ENCODE measurements at places on chromosomes 6 and 20.
A peak's percentile ranks its signal among the peaks of the same experiment; 100 is the strongest.

DNA sequence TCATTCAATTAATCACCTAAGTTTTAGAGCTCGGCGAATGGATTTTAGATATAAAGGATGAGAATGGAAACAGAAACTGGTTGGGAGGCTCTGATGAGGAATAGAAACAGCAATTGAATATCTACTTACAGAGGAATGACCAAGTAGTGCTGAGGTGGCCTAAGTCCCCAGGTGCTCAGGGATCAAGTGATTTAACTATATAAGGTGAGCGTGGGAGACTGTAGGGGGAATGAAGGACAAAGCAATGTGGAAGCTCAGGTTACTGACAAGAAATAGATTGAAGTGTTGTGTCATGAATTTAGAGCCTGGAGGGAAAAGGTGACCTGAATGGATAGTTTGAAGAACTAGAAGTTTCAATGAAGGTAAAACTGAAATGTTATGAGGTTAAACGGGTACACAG, 495.4 kb upstream of the SOX4 start:
- DNase-seq = no peak

DNA sequence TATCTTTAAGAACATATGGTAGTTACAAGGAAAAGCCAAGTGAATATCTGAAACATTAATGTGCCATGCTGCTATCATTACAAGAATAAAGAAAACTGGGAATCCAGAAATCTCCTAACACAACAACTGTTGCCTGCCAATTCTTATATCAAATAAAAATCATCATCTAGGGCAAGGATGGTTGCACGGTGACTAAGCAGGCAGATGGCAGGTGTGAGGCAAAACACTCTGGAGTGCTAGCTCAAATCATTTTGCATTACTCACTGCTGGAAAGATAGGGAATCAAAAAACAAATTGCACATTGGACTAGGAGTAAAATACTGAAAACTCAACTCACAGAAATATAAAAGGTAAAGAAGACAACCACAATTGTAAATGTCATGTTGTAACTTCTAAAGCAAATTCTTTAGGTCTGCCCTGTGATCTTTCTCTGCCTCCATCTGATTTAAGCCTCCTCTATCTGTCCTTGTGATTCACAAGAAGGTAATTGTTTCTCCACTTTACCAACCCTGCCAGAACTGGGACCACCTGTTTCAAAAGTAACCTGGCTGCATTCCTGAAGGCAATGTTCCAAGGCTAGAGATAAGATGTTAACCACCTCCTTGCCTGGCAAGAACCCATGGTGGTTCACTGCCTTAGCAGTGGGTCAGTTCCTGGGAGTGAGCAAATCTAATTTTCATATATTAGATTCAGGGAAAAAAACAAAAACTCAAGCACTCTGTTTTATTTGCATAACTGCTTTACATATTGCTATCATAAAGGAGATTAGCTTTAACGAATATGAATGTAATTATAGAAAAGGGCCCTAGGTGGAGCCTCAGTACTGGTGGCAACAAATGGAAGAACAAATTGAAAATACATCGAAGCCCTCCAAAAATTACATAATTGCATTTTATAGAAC, 33.1 kb upstream of the LCA5 start:
- peak; percentile 16 for DNase-seq

DNA sequence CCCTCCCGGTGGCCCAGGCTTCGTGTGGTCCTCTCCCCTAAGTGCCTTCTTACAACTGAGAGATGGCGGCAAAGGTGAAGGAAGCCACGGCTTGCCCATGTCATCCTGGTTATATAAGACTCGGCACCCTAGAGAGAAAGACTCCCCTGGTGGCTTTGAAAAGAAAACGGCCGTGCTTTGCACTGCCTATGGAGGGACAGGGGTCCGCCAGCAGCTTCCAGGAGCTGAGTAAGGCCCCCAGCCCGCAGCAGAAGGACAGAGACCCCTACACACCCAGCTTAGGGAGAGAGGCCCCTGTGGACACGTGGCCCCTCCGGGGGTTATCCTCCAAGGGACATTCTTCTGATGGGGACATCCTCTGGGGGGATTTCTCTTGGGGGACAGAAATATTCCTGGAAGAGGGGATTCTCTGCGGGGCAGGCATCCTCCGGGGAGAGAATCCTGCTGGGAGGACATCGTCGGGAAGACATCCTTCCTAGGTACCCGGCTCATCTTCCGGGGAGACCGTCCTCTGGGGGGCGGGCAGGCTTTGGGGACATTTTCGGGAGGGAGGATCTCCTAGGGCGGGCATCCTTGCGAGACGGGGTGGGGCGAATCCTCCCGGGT, 511 bp upstream of the OGFR start:
- no peak for DNase-seq

- DNase-seq = no peak
Measured at GRCh38 chr6:84026721-84027164, 6.8 kb upstream of the MRAP2 start.

DNA sequence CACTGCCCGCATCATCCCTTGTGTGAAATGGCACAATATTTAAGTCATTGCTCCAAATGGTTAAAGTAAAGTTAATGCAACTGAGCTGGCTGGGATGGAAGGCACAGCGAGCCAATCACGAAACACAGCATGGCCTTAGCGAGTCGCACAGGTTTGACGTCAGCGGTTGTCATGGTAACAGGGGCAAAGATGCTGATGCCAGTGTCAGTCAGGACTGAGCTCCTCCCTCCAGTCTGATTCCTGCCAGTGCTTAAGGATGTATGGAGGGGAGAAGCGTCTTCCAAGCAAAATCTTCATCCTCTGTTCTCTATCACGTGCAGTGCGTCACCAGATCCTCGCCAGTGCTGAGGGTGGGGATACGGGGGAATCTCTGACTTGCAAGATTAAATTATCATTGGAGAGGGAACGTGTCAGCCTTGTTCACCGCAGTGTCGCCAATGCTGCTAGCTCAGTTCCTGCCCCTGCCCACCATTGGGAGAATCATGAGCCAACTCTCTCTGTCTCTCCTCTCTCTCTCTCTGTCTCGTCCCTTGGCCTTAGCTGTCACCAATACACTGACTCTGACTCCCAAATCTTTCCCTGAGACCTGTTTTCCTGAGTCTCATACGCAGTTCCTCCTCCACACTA, 24.5 kb downstream of the TSPYL4 start:
- no peak for DNase-seq

- no peak for DNase-seq
Measured at GRCh38 chr6:167450626-167451025, 125.7 kb downstream of the TTLL2 start.

DNA sequence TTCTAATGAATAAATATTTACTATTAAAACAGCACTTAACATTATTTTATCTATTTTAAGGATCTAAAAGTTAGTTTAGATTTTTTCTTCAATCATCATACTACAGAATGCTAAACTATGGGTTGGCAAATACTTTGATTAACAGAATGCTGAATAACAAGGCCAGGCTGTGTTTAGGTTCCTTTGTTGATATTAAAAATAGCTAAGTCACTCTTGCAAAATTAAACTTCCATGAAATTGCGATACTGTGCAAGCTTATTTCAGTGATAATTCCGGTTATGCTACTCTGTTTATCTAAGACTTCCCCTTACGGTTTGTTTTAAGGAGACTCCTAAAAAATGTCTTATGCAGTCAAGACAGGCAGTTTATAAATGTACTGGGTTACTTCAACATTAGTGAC, 2.8 kb downstream of the RNF24 start:
- DNase-seq = no peak

- no peak for DNase-seq
Measured at GRCh38 chr6:119331663-119332286, 17.8 kb downstream of the MAN1A1 start.

DNA sequence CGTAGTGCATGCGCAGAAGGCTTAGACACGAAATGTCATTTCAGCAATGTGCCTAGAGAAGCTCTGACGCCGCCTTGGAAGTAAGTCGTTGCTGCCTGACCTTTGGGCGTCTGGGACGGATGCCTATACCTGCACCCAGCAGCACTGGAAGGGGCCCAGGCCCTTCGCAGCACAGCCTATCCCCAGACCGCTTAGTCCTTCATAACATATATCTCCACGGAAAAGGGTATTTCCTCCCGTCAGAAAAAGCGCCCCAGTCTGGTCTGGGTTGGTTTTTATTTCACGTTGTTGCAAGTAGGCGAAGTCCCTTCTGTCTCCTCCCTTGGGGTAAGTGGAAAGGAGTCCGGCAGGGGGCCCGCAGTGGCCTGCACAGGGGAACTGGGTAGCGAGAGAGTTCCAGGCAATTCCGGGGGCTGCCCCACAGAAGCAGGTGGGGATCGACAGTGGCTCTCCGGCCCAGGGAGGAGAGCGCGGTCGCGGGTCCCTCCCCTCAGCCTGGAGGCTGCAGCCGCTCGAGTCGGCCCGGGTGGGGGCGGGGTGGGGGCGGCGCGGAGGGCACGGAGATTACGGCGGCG, 559 bp upstream of the EYA4 start:
- DNase-seq = no peak

DNA sequence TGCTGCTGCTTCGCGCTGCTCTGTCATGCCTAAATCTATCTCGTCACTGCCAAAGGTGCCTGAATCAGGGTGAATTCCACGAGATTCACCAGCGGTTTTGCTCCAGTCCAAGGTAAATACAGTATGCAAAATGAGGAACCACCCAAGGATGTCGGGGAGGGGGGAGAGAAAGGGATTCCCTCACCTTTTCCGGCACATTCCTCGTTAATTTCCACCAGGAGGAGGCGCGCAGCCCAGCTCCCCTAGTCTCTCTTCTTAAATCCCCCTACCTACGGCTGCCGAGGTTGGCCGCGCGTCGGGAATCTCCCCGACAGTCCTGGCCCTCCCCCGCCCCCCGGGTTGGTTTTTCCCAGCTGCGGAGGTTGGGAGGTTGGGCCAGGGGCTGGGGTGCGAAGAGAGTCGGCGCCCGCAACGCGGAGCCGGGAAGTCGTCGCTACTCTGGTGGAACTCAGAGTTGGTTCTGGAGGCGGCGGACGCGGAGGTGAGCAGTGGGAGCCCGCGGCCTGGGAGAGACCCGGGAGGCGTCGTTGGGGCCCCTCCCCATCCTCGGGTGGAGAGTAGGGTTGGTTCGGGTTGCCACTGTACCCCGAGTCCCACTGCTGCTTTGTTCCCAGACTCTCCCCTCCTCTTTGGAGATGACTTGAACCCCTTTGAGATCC, at the start of gene TPBG:
Gene TPBG (plus strand): TSS at position 390 of the 659 bp plus-strand sequence. CDS start 1,145 bp downstream, outside the sequence.
- DNase-seq = peak; percentile 42

- DNase-seq = no peak
Measured at GRCh38 chr6:108937170-108937569, 88.9 kb downstream of the ARMC2 start.

DNA sequence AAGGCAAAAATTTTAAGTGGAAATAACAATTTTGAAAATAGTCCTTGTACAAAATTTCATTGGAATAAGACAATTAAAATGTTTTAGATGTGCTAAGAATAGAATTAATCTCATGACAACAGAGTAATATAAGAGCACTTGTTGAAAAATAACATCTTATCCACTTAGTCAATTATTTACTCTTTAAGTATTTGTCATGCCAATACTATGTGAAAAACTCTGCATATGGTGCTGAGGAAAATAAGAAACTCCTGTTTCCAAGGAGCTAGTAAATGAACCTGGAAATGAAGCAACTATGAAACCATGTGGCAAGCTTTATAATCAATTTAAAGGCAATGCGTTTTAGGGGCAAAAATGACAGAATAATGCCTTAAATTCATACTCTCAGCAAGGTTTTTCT, 42.7 kb upstream of the HCRTR2 start:
- no peak for DNase-seq

GRCh38 chr20:49526056-49526455, 41.9 kb downstream of the PTGIS start:
- no peak for DNase-seq

GRCh38 chr20:5715071-5715841, 34.9 kb upstream of the SHLD1 start:
- no peak for DNase-seq

DNA sequence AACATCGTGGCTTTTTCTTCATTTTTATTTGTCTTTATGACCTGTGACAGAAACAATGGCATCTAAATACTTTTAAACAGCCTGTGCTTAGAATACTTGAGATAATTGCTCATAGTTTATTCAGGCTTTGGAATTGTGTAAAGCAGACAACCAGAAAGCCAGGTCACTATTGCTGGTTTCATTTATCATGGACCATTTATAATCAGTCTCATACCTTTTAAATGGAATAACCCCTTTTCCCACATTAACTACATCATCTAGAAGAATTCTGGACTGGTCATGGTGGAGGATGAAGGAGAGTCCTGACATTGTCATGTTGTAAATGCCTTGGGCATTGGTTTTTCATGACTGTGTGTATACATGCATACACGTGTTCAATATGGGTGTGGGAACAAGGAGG, 661.5 kb downstream of the EPM2A start:
- no peak for DNase-seq

- no peak for DNase-seq
Measured at GRCh38 chr6:43776115-43776798, 6.2 kb downstream of the VEGFA start.

DNA sequence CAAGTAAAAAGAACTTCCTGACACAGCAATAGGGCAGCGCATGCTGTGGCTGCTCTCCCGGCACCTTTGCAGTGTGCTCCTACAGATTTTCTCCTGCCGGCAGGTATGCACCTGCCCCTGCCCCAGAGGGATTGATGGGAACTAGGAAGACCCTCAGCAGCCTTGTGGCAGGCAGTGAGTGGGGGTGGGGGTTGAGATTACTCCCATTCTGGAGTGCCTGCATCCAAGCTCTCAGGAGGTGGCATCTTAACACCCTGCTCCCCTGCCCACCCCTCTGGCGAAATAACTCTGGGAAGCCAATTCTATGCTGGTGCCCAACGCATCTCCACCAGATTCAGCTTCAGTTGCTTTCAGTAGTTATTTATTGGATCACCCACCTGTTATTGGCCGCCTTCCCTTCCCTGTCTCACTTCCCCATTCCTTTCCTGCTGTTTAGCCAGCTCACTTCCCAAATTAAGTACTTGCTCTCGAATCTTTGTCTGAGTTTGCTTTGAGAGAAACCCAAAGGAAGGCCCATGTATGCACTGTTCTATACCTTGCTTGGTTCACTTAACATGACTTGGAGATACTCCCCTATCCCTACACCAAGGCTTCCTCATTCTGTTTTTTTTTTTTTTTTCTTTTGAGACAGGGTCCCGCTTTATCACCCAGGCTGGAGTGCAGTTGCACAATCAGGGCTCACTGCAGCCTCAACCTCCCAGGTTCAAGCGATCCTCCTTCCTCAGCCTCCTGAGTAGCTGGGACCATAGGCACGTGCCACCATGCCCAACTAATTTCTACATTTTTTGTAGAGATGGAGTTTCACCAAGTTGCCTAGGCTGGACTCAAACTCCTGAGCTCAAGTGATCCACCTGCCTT, 29.3 kb upstream of the SLC23A2 start:
- no peak for DNase-seq

DNA sequence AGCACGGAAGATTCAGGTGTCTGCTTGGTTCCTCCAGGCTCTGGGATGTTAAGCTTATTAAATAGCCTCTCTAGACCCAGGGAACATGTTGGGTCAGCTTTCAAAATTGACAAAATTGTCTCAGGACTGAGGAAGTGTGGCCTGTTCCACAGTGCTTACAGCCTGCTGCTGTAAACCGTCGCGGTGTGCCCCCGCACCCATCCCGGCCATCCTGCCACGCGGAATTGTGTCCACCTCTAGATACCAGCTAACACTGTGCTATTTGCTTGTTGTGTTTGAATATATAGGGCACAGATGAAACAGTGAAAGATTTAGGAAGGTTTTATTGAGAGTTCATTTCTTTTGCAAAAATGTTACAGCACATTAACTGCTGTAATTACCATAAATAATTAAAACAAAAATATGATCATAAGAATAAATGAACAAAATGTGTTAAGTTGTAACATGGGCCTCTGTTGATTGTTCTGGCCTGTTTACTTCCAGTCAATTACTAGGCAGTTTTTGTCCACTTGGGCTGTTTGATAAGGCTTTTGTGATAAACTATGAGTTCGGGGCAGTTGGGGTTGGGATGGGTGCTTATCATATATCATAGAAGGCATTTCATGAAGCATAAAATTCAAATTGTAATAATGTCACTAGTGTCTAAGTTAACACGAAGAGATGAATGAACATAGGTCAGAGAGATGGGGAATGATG, 77.4 kb downstream of the ARID1B start:
- no peak for DNase-seq
